ENCODE measurements at places on chromosomes 13 and 19. TPM values are rescaled to one million over a fixed set of nuclear protein-coding genes. Genes with fewer than 3 reads are reported as not detected.

ADGRE3 gene
- total RNA-seq = not detected

APLP1 gene
- 8.6 TPM for total RNA-seq

RGL3 gene
- 0.41 TPM for total RNA-seq

CCDC97 gene
- total RNA-seq = 11.4 TPM

NDFIP2 gene
- total RNA-seq = 41.0 TPM
